ENCODE measurements at places on chromosomes 13 and 19.

DNA sequence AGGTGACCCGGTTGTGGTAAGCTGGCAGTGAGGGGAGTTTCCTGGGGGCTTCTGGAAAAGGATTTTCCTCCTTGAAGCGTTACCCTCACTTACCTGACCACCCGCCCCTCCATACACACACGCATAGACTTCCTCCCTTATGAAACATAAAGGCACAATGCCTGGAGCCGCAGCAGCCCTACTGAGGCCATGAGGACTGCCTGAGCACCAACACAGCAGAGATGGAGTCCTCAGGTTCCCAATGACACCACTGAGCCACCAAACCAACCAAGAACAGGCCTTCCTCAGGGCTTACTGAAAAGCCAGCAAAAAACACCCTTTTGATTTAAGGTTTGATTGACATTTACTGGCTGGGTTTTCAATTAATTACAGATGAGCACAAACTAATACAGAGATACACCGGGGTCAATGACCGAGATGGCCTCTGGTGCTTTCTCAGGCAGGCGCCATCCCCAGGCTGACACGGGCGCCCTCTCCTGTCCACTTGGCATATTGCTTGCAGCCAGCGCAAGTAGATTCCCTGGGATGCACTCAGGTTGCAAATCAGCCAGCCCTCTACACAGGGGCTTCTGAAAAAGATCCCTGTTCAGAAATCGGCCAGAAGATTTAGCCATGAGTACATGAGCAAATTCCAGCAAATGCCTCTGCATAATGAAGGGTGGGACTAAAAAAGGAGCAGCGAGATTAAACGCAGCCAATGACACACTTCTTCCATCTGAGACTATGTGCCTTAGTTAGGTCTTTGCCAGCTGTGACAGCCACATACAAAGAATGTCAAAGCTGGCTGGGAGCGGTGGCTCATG lies 14.8 kb downstream of the OPA3 start:
- DNase-seq: peak; percentile 48

GRCh38 chr19:46472592-46472991 lies 1.2 kb upstream of the PNMA8A start:
- DNase-seq: no peak

GRCh38 chr13:24006520-24007248 lies 109.4 kb upstream of the C1QTNF9B start:
- DNase-seq: no peak

- no peak for DNase-seq
Observed at GRCh38 chr13:70090036-70090723, 17.4 kb upstream of the ATXN8OS start.

DNA sequence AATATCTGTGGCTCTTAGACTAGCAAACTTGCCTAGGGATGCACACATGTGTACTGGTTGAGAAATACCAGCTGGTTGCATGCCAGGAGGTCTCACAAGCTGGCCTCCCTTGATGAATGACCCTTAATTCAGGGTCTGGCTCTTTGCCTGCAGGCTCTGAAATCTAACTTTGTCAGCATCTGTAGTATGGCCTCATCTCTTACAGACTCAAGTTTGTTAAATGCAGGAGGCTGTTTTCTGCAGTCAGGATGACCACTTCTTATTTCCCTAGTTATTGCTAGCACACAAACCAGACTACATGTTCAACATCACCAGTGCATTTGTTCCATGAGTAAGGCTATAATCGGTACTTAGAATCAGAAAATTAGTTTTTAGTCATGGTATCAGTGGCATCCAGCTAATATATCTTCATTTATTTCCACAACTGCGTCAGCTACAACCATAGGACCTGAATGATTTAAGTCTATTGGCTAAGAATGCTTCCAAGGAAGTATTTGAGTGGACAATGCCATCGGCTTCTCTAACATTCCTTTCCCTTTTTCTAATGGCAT lies 23.3 kb upstream of the POSTN start:
- peak; percentile 85 for DNase-seq

Measured in EL (cell line).